ENCODE measurements at places on chromosomes 7 and 10.

DNA sequence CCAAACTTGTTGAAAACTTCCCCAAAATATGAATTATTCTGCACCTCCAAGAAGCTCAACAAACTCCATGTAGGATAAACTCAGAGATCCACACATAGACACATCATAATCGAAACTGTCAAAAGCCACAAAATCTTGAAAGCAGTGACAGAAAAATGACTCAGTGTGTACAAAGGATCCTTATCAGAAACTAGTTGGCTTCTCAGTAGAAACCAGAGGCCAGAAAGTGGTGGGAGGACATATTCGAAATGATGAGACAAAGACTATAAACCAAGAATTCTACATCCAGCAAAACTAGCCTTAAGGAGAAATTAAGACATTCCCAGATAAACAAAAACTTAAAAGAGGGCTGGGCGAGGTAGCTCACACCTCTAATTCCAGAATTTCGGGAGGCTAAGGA, 38.5 kb downstream of the MCMBP start:
- peak; percentile 5 for DNase-seq

- DNase-seq = no peak
Observed at GRCh38 chr10:74821501-74821900, 4.9 kb upstream of the KAT6B start.

GRCh38 chr10:49265885-49266284, 33.1 kb upstream of the C10orf71 start:
- no peak for DNase-seq

- DNase-seq = no peak
Observed at GRCh38 chr10:73763343-73763742, 18.5 kb upstream of the CHCHD1 start.

- no peak for DNase-seq
Observed at GRCh38 chr7:157484411-157485081, 147.7 kb downstream of the DNAJB6 start.

DNA sequence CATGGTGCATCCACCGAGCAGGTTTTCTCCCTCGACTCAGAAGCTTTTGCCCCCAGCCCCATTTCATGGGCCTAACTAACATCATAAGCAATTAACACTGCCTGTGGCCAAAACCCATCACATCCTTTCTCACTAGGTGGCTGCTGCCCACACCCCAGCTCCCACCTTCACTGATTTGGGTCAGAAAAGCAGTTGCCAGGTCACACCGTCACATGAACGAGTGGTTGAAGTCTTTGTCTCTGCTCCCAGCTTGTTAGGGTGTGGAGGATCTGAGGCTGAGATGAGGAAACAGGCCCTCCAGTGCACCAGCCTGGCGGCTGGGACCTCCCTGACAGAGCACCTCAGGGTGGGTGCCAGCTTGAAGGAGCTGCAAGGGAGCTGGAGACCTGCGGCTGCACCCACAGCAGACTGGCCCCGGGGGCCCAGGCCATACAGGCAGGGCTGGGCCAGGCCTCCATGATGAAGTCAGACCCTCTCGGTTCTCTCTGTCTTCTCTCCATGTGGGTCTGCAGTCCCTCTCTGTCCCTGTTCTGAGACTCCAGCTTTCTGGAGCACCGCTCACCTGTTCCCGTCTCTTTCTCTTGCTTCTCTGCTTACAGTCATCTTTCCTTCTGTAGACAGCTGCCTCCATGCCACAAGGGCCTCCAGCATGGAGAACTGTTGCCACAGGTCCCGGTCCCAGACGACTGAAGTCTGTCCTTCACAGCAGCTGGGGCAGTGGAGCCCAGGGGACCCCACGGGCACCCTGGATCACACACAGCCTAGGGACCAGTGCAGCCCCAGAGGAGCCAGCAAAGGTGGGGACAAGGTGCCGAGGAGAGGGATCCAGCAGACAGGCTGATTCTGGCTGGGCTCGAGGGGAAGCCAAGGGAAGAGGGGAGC, 13.8 kb upstream of the INPP5A start:
- DNase-seq = no peak

- DNase-seq = no peak
Observed at GRCh38 chr10:126997801-126998590, 92.8 kb downstream of the DOCK1 start.

DNA sequence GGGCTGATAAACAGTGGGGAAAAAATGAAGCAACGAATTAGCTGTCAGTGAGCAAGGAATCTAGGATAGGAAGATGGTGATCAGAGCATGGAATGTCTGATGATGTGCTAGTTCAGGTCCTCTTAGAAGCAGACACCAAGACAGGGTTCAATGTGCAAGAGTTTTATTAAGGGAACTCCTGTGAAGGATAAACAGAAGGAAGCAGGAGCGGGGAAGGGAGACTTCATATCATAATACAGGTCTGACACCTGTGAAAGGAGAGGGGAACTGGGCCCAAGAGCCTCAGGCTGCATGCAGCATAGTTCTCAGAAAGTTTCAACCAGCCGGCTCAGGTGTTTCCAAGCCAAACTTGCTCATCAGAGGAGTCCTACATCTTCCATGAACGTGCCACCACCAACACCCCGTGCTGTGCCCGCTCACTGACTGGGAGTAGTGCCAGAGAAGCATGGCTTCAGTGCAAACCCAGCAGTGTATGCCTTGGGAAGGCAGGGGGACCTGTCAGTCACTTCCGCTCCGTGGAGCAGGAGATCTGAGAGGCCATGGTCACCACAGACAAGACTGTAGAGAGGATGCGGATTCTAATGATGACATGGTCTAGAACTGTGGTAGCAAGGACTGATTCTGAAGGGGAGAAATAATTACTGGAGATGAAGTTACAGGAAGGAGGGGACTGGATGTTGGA, 45.8 kb downstream of the ZNF800 start:
- DNase-seq = no peak

- no peak for DNase-seq
Observed at GRCh38 chr10:46006219-46006618, 24.2 kb downstream of the NCOA4 start.

GRCh38 chr10:90417476-90418210, 440.2 kb downstream of the HTR7 start:
- no peak for DNase-seq

DNA sequence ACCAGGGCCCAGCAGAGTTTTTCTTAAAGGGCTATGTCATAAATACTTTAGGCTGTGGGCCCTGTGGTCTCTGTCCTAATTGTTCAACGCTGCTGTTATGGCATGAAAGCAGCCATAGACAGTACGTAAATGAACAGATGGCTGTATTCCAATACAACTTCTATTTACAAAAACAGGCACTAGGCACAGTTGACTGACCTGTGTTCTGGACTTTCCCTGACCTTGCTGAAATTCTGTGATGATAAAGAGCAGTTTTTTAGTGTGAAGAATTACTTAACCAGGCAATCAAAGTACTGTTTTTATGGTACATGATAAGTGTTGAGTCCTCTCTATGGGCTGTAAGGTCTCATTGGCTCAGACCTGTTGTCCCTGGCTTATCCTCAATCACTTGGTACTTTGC, 17.1 kb downstream of the PDCD11 start:
- no peak for DNase-seq

GRCh38 chr10:60989400-60989876, 45.5 kb upstream of the RHOBTB1 start:
- DNase-seq = no peak

- no peak for DNase-seq
Observed at GRCh38 chr7:55073976-55074528, 55.2 kb downstream of the EGFR start.

DNA sequence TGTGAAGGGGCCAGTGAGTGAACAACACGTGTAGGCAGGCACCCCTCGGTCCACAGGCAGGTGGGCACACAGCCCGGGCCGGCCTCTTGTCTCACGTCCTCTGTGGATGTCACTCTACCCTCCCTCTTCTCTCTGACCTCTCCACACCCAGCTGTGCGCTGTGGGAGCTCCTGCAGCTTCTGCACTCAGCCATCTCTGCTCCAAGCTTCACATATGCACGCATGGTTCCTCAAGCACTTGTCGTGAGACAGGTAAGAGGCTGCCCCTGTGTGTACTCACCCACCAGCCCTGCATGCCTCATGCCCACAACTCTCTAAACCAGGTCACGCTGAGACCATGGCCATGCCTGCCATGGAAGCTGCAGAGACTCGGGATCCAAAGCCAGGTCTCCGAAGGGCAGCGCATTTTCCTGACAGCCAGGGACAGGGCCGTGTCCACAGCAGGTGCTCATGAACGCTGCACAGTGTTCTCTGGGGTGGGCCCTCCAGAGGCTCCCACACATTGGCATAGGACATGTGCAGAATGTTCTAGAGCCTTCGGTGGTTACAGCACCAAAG, 477.5 kb downstream of the PTPRN2 start:
- DNase-seq = no peak

- no peak for DNase-seq
Observed at GRCh38 chr10:43131256-43131655, 7.0 kb upstream of the CSGALNACT2 start.

DNA sequence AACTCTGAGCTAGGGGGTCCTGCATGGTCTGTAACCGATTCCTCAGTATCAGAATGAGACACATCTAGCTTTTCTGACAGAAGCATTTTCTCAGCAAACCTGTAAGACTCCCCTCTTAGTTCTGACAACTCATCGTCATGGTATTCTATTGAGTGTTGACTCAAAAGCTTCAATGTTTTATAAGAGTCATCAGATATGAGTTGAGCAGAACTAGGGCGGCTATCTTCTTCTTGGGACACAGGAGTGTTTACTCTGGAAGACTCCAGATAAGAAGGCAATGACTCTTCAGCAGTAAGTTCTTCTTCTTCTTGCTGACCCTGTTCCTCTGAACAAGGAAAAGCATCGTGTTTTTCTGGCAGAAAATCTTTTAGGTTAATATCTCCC, 167.0 kb upstream of the CCDC6 start:
- no peak for DNase-seq

GRCh38 chr7:128132426-128133069, 101.3 kb upstream of the LRRC4 start:
- DNase-seq = no peak
